ENCODE measurements at places on chromosomes 5 and 9. TPM values are rescaled to one million over a fixed set of nuclear protein-coding genes. Genes with fewer than 3 reads are reported as not detected.

DNA sequence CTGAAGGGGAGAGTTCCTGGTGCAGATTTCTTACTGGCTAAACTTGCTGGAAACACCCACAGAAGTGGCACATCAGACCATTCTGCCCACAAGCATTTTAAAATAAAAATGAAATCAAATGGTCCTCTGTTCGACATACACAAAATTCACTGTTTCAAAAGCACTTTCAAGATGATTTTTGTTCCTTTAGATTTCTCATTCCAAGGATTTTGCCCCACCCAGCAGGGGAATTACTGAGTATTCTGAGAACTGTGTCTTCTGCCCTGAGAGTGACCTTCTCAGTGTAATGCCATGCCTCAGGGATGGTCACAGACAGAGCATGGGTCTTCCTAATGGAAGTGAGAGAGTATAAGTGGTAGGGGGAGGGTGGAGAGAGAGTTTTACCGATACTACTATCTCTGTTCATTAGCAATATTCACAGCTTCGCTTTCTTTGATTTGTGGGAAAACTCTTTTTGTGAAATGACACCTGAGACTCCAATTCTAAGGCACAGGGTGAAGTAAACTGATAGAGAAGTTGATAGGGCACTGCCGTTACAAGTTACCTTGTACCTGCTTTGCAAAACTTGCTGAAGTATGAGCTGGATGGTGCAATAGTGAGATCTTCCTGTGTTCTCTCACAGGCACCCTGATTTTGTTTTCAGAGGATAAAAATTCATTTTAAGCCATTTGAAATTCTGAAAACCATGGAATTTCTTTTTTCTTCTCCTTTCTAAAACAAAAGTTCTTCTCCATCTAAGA, 95.8 kb upstream of the CD180 start:
- DNase-seq = no peak

GRCh38 chr5:14988223-14988622, 116.6 kb upstream of the ANKH start:
- no peak for DNase-seq

DNA sequence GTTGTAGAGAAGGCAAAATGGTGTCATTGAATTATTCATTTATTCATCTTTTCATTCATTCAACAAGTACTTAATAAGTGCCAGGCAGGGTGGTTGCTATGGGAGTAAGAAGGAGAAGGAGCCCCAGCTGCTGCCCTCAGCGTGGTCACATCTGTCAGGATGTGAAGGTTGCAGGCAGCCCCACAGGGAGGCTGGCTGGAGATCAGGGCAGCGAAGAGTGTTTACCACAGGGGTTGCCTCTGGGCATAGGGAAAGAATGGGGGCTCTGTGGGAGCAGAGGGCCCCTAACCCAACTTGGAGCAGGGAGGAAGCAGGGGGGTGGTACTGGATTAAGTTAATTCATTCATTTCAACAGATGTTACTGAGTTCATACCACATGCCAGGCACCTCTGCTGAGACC, 6.0 kb downstream of the PCDH12 start:
- DNase-seq = no peak

GRCh38 chr5:17305017-17305416, 87.6 kb downstream of the BASP1 start:
- DNase-seq = no peak

- no peak for DNase-seq
Measured at GRCh38 chr9:615756-616155, 225.7 kb upstream of the DMRT1 start.

- DNase-seq = no peak
Measured at GRCh38 chr9:7028591-7028990, 270.8 kb downstream of the KDM4C start.

DNA sequence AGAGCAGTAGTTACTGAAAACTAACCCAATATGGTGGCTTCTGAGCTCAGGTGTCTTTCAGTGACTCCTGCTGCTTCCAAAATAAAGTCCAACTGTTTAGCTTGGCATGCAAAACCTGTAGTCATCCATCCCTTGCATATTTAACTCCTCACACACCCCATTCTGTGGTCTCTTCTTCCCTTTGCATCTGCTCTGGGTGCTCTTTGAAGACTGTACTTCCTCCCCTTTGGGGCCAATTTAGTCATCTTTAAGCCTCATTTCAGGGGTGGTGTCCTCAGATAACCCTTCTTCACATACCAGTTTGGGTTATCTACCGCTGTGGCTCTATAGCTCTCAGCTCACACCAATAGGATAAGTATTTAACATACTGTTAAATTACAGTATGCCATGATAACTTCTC, 209.9 kb upstream of the DMRT1 start:
- DNase-seq = no peak

DNA sequence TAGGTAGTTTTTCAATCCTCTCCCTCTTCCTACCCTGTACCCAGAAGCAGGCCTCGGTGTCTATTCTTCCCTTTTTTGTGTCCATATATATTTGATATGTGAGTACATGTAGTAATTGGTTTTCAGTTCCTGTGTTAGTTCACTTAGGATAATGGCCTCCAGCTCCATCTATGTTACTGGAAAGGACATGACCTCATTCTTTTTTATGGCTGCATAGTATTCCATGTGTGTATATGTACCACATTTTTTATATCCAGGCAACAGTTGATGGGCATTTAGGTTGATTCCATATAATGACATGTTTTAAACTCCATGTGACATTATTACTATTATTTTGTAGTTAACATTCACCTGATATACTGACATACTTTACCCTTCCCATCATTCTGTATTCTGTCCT, 49.1 kb downstream of the CAVIN4 start:
- DNase-seq = no peak

DNA sequence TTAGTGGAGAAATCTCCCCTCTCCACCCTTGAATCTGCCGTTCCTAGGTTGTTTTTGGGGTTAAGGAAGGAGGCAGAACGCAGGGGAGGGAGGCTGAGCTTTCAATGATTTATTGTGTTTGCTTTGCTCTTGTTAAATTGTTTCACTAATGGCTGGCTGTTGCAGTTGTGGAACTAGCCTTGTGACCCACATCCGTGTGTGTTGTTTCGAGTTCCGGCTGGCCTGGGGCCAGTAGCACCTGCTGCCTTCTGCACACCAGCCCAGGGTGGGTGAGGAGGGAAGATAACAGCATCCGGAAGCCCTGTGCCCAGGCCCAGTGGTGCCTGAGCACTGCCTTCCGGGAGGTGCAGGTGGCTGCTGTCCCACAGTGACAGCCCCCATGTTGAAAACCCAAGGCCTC, 3.6 kb downstream of the ERGIC1 start:
- peak; percentile 85 for DNase-seq

GRCh38 chr5:39452846-39453245, 28.1 kb upstream of the DAB2 start:
- DNase-seq = no peak

DNA sequence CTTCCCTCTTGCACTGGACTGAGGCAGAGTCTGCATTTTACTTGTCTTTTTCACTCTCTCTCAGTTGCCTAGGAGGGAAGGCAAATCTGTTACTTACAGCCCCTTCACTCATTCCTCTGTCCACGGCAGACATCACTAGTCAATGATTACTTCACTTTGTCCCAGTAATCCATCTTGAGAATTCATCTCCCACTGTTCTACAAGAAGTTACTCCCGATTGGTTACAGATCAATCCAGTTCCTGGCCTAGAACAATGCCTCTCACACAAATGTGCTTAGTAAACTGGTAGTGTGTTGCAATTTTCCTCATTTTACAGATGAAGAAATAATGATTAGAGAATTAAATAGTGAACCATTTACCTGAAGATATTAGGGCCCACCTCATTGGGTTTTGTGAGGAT, 49.7 kb upstream of the SPATA31D4 start:
- DNase-seq = no peak

DNA sequence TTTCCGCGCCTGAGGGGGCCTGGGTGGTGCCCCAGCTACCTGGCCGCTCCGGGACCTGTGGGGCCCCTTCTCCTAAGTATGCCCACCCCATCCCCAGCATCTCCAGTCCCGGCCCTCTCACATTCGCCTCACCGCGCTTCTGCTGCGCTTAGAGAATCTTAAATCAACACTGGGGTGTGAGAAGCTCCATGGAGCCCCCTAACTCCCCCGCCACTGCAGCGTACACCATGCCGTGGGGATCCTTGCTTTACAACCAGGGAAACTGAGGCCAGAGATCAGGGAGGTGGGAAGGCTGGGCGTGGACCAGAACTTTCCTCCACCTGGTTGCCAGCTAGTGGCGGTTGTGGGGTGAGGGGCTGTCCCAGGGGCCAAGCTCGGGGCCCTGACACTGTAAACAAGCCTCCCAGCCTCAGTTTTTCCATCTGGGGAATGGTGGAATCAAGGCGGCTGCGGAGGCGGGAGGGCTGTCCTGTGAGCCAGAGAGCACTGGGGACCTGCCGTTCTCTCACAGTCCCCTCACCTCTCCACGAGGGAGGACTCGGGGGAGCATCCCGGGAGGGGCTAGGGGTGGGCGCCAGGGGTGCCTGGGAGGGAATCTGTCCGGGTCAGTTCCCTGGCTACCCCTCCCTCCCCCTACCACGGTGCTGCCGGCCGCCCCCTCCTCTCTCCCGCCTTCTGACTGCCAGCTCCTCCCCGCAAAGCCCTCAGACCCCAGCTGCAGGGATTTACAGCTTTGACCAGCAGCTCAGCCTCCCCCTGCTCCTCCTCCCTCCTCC, 161.2 kb downstream of the C9orf50 start:
- no peak for DNase-seq

GRCh38 chr9:134132208-134132870, 3.5 kb upstream of the WDR5 start:
- DNase-seq = no peak

CERT1 gene
- polyA plus RNA-seq = 14.5 TPM
